ENCODE measurements at places on chromosomes 13 and 19.
A peak's percentile ranks its signal among the peaks of the same experiment; 100 is the strongest.

DNA sequence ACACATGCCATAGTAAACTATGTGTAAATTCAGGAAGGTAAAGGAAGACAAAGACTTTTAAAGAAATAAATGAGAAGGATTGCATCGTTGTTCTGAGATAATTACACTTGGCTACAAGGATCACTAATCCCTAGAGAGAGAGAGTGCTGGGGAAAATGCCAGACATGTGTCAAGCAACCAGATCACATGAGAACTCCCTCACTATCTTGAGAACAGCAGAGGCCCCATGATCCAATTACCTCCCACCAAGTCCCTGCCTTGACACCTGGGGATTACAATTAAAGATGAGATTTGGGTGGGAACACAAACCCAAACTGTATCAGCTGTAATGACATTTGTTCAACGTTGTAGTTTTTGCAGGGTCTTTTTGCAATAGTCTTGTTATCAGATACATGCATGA, 1600.9 kb upstream of the MIR17HG start:
- DNase-seq: no peak

GRCh38 chr19:2354670-2355069, 5.4 kb upstream of the TMPRSS9 start:
- no peak for DNase-seq

GRCh38 chr19:44575116-44575700, 38.2 kb upstream of the IGSF23 start:
- DNase-seq: no peak

DNA sequence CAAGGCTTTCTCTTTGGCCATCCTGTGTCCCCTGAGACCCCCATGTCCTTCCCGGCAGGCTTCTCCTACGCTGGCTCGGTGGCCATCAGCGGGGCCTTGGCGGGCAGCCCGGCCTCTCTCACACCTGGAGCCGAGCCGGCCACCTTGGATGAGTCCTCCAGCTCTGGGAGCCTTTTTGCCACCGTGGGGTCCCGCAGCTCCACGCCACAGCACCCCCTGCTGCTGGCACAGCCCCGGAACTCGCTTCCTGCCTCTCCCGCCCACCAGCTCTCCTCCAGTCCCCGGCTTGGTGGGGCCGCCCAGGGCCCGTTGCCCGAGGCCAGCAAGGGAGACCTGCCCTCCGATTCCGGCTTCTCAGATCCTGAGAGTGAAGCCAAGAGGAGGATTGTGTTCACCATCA, 14.2 kb downstream of the PLEKHJ1 start:
- no peak for DNase-seq

- peak; percentile 74 for DNase-seq
Observed at GRCh38 chr13:31045286-31046081, 113.0 kb downstream of the TEX26 start.

GRCh38 chr13:106296723-106297122, 238.7 kb downstream of the EFNB2 start:
- no peak for DNase-seq

GRCh38 chr13:26883613-26884257, 123.1 kb upstream of the GPR12 start:
- DNase-seq: no peak

- DNase-seq: no peak
Observed at GRCh38 chr19:52898101-52898500, 666 bp upstream of the ZNF320 start.

- DNase-seq: no peak
Observed at GRCh38 chr13:67052550-67053490, 177.3 kb downstream of the PCDH9 start.

DNA sequence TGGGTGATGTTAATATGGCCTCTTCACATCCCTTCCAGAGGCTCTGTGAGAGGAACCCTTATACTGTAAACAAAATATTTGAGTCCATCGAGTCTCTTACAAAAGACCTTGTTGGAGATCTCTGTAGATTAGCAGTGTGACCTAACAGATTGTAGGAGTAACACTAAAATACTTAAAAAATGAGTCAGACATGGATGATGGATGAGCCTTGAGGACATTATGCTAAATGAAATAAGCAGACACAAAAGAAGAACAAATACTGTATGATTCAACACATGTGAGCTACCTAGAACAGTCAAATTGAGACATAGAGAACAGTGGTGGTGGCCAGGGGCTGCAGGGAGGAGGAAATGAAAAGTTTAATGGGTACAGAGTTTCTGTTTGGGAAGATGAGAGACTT, 152.2 kb upstream of the UBL3 start:
- DNase-seq: no peak

- DNase-seq: no peak
Observed at GRCh38 chr13:72403396-72404010, 323.9 kb downstream of the MZT1 start.

DNA sequence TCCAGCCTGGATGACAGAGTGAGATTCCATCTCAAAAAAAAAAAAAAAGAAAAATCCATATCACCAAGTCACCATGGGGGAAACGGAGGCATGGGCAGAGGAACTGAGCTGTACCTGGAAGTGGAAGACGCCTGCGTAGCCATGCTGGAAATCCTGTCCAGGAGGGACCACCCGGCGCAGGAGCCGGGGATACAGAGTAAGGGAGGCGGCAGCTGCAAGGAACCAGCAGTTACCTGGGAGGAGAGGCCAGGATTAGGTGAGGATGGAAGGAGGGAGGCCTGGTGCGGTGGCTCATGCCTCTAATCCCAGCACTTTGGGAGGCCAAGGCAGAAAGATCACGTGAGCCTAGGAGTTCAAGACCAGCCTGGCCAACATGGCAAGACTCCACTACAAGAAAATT, 2.0 kb downstream of the CAPN12 start:
- DNase-seq: no peak

DNA sequence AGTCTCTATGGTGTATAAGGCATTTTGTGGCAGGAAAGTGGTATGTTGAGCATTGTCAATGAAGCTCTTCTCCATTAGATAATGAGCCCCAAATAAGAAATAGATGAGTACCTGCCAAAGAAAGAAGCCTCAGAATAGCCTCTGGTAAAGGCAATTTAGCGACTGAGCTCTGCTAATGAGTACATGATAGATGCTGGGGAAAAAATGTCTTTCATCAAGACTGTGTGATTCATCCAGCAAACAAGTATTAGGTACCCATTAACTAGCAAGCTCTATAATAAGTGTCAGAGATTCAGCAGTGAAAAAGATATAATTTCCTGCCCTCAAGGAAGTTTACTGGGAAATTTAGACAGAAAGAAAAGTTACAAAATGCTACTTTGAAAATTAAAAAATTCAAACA, 294.6 kb downstream of the ITGBL1 start:
- no peak for DNase-seq

- DNase-seq: no peak
Observed at GRCh38 chr13:114248011-114248410, 13.3 kb downstream of the CDC16 start.

DNA sequence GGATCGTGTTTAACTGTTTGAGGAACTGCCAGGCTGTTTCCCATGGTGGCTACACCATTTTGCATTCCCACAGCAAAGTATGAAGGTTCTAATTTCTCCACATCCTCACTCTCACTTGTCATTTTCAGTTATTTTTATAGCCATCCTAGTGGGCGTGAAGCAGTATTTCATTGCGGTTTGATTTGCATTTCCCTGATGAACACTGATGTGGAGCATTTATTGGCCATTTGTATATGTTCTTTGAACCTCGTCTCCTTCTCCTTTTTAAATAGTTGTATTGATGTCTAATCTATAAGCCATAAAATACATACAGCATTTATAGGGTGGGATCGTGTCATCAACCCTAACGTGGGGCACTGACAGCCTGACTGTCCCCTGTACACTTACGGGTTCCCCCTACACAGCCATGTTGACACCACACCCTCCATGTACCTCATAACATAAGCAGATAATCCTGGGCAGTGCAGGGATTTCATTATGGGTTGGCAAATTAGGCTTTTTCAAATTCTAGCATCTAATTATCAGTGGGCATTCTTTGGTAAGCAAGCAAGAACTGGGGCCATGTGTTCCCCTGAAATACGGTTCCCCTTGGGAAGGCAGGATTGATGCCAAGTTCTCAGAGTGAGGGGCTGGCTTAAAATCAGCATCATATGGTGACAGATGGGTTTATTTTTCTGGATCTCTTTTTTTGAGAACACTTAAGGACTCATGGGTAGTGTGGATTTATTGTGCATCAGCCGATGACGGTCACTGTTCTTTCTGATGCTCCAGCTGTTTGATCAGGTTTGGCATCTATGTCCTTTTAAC, 11.6 kb upstream of the ZBTB45 start:
- DNase-seq: no peak

DNA sequence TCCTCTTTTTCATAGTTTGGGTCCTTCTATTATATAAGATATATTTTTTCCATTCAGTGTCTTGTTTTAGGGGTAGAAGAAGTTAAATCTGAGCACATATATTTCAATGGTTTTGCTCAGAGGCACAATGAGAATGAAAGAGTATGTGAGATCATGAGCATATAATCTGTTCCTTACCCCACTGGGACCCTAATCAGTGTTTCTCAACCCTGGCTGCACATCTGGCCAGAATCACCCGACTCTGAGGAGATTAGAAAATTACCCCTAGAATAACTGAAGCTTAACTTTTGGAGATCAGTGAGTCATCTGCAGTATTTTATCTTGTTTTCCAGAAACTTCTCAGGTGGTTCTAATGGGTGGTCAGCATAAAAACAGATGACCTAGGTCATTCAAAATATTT, 782 bp downstream of the CYSLTR2 start:
- DNase-seq: no peak

DNA sequence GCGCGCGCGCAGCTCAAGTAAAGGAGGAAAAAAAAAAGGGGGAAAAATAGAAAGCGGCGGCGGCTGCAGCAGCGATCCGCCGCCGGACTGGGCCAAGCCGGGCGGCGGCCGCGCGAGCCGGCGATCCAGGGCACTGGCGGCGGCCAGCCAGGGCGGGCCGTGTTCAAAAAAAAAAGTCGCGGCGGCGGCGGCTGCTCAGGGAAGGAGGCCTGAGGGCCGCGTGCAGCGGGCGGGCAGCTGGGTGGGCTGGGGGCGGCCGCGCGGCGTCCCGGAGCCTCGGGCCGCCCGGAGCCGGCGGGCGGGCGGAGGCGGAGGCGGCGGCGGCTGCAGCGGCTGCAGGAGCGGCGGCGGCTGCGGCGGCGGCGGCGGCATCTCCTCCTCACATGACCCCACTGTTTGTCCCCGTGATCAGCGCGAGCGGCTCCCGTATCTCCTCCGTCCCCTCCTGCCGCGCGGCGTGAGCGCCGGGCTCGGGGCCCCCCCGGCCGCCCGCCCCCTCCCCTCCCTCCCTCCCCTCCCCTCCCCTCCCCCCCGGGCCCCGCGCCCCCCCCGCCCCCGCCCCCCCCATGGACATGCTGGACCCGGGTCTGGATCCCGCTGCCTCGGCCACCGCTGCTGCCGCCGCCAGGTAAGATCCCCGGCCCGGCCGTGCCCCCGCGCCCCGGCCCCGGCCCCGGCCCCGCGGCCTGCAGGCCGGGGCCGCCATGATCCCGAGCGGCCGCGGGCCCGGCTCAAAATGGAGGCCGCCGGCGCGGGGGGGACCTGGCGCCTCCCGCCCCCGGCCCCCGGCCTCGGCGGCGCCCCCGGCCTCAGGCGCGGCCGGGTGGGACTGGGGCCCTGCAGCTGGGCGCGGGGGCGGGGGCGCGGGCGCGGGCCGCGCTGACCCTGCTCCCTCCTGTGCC, at the start of gene USF2:
USF2 (plus strand) TSS at position 427 of the 902 bp plus-strand sequence; CDS start at position 567, 140 bp downstream.
- peak; percentile 75 for DNase-seq

DNA sequence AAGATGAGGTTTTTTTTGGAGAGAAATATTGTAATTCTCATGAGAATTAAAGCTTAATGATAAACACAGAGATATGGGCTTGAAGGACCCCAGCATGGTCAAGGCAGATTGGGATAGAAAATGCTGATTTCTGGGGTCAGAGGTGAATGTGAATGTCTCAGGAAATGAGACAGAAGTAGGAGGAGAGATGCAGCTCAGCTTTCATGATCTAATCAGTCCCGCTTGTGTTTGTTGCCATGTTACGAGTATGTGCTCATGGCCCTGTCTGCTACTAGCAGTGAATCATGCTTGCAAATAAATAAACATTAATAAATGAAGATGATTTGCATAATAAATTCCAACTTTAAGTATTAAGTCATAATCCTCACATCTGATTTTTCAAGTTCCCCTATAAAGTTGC, 23.0 kb upstream of the NDFIP2 start:
- DNase-seq: no peak

- no peak for DNase-seq
Observed at GRCh38 chr13:37923236-37923635, 53.7 kb upstream of the TRPC4 start.

- DNase-seq: no peak
Observed at GRCh38 chr19:30379841-30380610, 7.8 kb downstream of the ZNF536 start.

- no peak for DNase-seq
Observed at GRCh38 chr13:31814536-31814935, 75.2 kb downstream of the RXFP2 start.

All from stimulated activated naive CD8-positive, alpha-beta T cell treated with anti-CD3 and anti-CD28 coated beads, Interleukin-15, Interleukin-2, amounts not matched to agents 100 U/mL and 50 U/mL, for 24 hours (primary cell).